ENCODE measurements at places on chromosomes 4 and X.

- no peak for DNase-seq
These were observed 216.0 kb downstream of the PTTG2 start for GRCh38 chr4:38176165-38176564.

DNA sequence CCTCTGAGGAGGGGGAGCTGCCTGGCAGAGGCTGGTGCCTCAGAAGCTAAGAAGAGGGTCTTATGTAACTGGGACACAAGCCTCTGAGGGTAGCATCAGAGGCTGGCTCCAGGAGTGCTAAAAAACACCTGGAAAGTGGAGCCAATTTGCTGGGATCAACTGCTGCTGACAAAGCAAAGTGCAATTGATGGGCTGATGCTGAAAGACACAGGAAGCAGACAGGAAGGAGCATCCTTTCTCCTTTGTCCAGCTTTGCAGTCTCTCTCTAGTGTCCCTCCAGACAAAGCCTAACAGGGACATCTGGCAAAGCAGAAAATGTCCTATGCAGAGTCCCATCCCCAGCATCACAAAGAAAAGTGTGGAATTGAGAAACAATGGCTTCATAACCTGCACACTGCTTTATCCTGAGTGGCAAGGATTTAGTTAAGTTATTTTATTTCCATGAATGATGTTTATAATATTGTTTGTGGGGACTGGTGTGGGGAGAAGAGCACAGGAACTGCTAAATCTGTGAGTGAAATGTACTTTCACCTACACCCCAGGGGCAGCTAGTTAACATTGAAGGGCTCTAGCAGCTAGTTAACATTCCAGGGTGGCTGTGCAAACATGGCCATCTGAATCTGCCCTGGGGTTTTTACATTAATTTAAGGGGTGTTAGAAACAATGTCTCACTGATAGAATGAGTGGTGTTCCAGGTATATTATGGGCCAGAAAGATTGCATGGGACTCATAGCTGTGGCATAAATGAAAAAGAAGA lies 25.6 kb upstream of the MBTPS2 start:
- H3K4me3 ChIP-seq = no peak overlapping the region
- no peaks in the 10 kb centered on the region for H3K27me3 ChIP-seq
- H3K27ac ChIP-seq = no peak overlapping the region
- H3K4me1 ChIP-seq = peaks cover 9% of the 10 kb centered on the region
- DNase-seq = peak; percentile 54

DNA sequence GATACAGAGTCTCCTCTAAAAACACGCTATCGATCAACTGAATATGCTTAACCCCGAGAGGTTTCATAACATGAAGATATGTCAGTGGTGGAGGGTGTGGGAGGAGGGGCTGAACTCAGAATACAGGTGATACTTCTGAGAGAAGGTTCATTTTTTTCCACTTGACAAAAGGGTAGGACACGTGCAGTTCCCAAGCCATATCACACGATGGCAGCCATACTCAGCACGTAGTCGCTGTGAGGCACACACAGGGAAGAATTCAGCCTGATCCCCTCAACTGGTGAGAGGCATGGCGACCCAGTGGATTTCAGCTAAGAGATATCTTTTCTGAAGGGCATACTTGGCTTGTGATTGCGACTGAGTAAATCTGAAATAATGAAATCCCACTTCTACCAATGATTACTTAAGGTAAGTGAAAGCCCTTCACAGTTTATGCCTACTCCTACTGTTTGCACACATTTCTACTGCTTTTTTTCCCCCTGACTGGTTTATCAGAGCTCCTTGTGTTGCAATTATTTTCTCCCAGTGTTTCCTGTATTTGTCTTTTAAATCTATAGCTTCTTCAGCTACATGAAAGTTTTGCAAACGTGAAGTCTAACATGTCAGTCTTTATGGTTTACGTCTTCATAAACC lies 133.1 kb downstream of the CORIN start:
- H3K36me3 ChIP-seq = no peaks in the 10 kb centered on the region
- H3K4me1 ChIP-seq = no peaks in the 10 kb centered on the region
- H3K27ac ChIP-seq = peak overlapping the region; percentile 40
- H3K4me3 ChIP-seq = no peak overlapping the region

GRCh38 chr4:17283251-17283650 lies 228.6 kb downstream of the QDPR start:
- H3K27ac ChIP-seq = no peak overlapping the region
- H3K4me1 ChIP-seq = no peaks in the 10 kb centered on the region

DNA sequence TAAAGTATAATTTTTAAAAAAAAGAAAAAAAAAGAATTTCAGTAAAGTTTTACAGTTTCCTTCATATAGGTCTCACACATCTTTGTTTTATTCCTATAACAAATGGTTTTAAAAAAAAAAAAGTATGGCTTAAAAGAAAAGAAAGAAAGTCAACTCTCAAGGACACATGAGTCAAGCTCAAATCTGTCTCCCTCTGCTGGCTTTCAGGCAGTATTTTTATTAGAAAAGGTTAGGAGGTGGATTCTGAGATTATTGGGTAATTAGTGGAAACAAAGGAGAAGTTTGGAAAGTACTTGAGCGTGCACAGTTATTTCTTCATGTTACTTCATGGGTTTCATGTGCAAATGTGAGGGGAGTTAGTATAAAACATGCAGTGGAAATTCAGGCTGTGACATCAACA lies 36.6 kb upstream of the BTC start:
- H3K4me1 ChIP-seq = peaks cover 3% of the 10 kb centered on the region
- no peak for DNase-seq
- H3K4me3 ChIP-seq = no peak overlapping the region

GRCh38 chr4:15043226-15043625 lies 40.9 kb downstream of the CPEB2 start:
- no peaks in the 10 kb centered on the region for H3K27me3 ChIP-seq
- no peak overlapping the region for H3K27ac ChIP-seq
- no peak overlapping the region for H3K4me3 ChIP-seq
- H3K36me3 ChIP-seq = peaks cover 4% of the 10 kb centered on the region
- H3K4me1 ChIP-seq = no peaks in the 10 kb centered on the region

GRCh38 chr4:150518559-150518958 lies 63.4 kb upstream of the MAB21L2 start:
- DNase-seq = no peak
- H3K36me3 ChIP-seq = no peaks in the 10 kb centered on the region
- H3K4me1 ChIP-seq = peaks cover 3% of the 10 kb centered on the region
- no peaks in the 10 kb centered on the region for H3K27me3 ChIP-seq

GRCh38 chrX:20665481-20665880 lies 398.8 kb upstream of the RPS6KA3 start:
- no peaks in the 10 kb centered on the region for H3K4me1 ChIP-seq
- no peaks in the 10 kb centered on the region for H3K36me3 ChIP-seq
- no peak overlapping the region for H3K27ac ChIP-seq
- H3K4me3 ChIP-seq = no peak overlapping the region
- H3K27me3 ChIP-seq = no peaks in the 10 kb centered on the region
- no peak for DNase-seq

GRCh38 chr4:156503119-156503518 lies 468.5 kb downstream of the PDGFC start:
- H3K4me1 ChIP-seq = no peaks in the 10 kb centered on the region
- no peak for DNase-seq
- no peaks in the 10 kb centered on the region for H3K27me3 ChIP-seq
- H3K27ac ChIP-seq = no peak overlapping the region
- H3K4me3 ChIP-seq = no peak overlapping the region

GRCh38 chr4:177057186-177057585 lies 252.5 kb upstream of the NEIL3 start:
- H3K4me3 ChIP-seq = no peak overlapping the region
- no peaks in the 10 kb centered on the region for H3K4me1 ChIP-seq
- H3K27me3 ChIP-seq = no peaks in the 10 kb centered on the region
- H3K27ac ChIP-seq = no peak overlapping the region
- no peaks in the 10 kb centered on the region for H3K36me3 ChIP-seq

DNA sequence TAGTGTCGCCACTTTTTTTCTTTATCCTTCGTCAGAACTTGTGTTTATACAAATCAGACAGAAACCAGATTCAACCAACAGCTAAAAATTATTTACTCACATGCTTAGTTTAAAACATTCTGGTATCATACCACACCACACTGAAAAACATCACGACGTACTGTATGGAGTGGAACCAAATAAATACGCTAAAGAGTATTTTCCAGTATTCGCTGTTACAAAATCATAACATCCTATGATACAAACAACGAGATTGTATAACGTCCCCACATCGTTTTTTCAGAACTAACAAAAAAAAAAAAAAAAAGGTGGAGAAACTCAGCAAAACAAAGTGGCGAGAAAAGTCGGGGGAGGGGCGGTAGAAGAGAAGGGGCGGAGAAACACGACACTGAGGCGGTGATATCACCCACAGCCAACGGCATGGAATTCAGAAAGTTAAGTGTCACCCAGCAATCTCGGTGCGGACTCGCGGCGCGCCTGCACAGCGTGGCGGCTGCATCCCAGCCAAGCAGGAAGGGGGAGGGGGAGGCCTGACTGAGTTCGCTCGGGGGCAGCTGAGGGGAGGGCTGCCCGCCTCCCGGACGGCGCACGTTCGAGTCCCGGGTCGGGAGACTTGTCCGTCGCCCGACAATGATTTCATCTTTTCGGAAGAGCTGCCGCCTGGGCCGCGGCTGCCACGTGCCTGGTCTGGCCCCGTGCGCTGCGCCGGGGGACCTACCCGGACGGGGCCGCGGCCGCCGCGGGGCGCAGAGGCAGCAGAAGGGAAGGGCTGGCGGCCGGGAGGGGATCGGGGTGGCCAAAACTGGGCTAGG lies 920 bp downstream of the SETD7 start:
- peak; percentile 93 for DNase-seq
- peaks cover 27% of the 10 kb centered on the region for H3K27me3 ChIP-seq
- H3K4me1 ChIP-seq = peaks cover 24% of the 10 kb centered on the region
- H3K4me3 ChIP-seq = peak overlapping the region; percentile 89

DNA sequence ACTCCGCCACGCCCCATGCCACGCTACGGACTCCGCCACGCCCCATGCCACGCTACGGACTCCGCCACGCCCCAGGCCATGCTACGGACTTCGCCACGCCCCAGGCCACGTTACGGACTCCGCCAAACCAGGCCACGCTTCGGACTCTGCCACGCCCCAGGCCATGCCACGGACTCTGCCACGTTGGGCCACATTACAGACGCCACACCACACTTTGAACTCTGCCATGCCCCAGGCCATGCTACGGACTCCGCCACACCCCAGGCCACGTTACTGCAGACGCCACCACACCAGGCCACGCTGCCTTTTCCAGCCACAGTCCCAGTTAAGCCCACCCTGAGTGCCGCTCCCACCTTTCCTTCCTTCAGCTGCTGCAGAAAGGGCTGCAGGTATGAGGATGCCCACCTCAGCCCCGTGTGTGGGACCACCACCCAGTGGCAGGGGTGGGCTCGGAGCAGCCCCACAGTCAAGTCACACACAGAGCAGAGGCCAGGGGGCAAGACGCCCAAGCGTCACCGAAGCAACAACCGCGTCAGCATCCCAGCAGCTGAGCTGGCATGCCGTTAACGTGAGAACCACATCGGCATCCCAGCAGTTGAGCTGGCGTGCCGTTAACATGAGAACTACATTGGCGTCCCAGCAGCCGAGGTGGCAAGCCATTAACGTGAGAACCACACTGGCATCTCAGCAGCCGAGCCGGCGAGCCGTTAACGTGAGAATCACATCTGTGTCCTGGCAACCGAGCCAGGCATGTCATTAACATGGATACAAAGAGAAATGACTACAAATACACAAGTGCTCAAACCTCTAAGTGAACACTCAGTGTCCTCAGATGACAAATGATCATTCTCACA lies 26.4 kb downstream of the GAK start:
- H3K36me3 ChIP-seq = no peaks in the 10 kb centered on the region
- DNase-seq = no peak
- H3K27me3 ChIP-seq = no peaks in the 10 kb centered on the region
- H3K4me1 ChIP-seq = no peaks in the 10 kb centered on the region

- no peaks in the 10 kb centered on the region for H3K27me3 ChIP-seq
- no peak for DNase-seq
- no peak overlapping the region for H3K27ac ChIP-seq
- no peak overlapping the region for H3K4me3 ChIP-seq
- no peaks in the 10 kb centered on the region for H3K4me1 ChIP-seq
These were observed 109.7 kb downstream of the MSL3 start for GRCh38 chrX:11867610-11868345.

- no peaks in the 10 kb centered on the region for H3K36me3 ChIP-seq
- no peak overlapping the region for H3K4me3 ChIP-seq
- H3K4me1 ChIP-seq = no peaks in the 10 kb centered on the region
- no peak for DNase-seq
These were observed 10.2 kb upstream of the PRKG2 start for GRCh38 chr4:81225252-81225651.

DNA sequence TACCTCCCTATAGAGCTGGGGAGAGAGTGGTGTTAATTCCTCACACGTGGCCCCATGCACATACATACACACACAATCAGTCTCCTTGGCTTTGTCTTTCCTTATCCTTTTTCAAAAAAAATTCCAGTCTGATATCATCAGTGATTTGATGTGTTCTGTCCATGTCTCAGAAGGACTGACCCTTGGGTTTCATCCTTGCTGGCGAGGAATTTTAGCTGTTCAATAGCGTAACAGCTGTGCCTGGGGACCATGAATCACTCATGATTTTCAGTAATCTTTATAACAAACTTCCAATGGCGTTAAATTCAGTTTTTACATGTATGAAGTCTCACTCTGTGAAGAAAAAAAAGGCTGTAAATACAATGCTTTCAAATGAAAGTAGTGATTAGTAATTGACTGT lies 204.6 kb downstream of the RBMX2 start:
- no peak for DNase-seq
- no peak overlapping the region for H3K4me3 ChIP-seq
- no peaks in the 10 kb centered on the region for H3K36me3 ChIP-seq

DNA sequence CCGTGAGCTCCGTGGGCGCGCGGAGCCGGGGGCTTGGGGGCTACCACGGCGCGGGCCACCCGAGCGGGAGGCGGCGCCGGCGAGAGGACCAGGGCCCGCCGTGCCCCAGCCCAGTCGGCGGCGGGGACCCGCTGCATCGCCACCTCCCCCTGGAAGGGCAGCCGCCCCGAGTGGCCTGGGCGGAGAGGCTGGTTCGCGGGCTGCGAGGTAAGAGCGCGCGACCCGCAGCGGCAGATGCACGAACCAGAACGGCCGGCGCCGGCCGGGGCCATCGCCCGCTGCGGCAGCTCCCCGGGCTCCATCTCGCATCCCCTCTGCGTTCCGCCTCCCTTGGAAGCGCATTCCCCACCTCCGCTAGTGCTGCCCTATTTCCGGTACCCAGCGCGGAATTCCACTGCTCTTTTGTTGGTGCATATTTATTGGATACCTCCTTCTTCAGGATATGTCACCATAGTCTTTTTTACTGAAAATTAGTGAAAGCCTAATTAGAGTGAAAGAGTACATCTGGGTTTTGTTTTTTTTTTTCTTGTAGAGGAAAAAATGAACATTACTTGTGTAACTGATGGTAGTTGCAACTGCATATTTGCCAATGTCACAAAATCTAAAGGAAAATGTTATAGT lies 797 bp downstream of the PKD2 start:
- H3K27ac ChIP-seq = no peak overlapping the region
- peak; percentile 81 for DNase-seq
- H3K36me3 ChIP-seq = no peaks in the 10 kb centered on the region
- peak overlapping the region; percentile 89 for H3K4me3 ChIP-seq
- H3K27me3 ChIP-seq = no peaks in the 10 kb centered on the region
- H3K4me1 ChIP-seq = peaks cover 3% of the 10 kb centered on the region

GRCh38 chr4:81808011-81808672 lies 336.4 kb upstream of the RASGEF1B start:
- H3K4me1 ChIP-seq = no peaks in the 10 kb centered on the region
- no peak overlapping the region for H3K27ac ChIP-seq
- no peaks in the 10 kb centered on the region for H3K27me3 ChIP-seq

Measured in endodermal cell (in vitro differentiated cells).